AG04450 (cell line): ENCODE measurements at places on chromosomes 4 and X.
A peak's percentile ranks its signal among the peaks of the same experiment; 100 is the strongest.

DNA sequence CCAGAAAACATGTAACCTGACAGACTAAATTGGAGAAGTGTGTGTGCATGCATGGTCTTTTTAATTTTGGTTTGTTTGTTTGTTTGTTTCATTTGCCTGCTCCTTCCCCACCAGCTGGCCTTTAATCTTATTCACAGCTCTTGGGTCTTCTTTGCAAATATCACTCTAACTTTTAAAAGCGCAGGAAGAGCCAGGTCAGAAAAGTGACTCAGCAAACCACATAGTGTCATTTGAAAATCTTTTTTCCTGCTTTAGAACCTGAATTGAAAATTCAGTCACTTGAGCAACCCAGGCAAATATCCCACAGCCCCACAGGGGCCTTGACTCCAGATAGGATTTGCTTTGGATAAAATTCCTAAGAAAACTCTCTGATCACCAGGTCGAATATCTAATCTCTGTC is 4.6 kb downstream of the TMEM255A start:
- DNase-seq, result no peak

DNA sequence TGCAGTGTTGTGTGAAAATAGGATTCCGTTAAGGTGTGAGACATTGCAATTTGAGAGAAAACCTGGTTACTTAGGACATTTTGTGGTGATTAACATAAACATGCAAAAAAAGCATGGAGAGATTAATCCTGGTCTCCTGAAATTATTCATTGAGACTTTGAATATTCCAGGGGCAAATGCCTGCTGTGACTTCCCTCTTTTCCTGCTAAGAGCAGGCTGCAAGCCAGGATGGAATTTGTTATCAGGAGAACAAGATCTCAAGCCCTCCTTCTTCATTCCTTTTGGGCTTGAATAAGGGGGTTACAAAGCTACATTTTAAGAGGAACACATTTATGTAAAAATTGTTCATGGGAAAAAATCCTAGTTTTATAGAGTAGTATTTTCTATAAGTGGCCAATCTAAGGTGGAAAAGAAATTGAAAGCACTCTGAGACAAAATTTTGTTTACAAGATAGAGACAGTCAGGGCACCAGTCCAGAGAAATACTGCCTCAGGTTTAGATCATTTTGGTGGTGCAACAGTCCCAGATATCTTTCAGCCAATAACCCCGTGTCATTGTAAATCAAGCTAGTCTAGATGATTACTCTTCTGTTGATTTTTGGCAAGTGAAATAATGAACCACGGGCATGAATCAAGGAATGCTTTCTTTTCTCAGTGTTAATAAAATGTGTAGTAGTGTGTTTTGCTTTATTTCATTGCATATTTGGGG is 1528.3 kb upstream of the AGA start:
- no peak for DNase-seq

DNA sequence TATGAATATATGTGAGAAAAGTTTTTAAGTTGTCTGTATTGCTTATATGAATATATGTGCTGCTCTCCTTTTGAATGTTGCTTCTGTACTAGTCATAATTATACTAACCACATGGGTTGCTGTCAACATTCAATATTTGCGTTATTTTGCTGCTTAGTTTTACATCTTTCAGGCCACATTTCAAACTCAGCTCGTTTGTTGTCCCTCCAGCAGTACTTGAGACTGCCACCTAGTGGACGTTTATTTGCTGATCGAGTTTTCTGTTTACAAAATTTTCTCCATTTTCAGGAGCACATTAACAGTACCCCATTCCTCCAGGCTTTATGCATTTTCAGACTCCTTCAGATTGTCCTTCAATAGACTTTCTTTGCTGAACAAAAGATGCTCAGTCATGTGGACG is 75.8 kb downstream of the NUDT11 start:
- DNase-seq, result peak; percentile 1

DNA sequence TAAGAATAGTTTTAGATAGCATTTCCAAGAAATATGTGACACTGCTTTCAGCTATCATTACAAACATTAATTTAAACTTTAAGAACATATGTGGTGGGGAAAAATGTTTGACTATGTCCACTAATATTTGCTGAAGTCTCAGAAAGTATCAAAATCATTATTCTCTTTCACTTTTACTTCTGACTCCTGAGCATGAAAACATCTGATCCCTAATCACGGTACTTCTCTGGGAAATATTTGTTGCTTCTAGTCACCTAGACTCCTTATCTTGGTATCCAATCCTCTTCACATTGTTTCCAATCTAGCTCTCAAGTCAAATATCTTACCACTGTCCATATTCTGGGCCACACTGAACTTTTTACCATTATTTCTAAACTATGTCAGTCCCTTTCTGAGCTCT is 10.8 kb downstream of the NUDT6 start:
- DNase-seq, result no peak

DNA sequence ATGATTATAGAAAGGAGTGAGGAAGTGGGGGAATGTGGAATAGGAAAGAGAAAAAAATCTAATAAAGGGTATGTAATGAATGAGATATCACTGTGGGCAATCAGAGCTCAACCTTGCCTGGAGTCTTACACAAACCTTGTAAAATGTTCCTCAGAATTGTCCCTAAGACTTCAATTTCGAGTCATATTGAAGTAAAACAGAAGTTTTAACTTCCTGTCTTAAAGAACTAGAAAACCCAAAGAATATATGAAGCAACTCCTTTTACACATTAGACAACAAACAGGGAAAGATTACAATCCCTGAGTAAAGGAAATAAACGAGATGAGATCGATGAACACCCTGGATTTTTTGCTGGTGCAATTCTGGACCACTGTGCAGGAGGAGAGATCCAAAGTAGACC is 18.0 kb downstream of the CXCL2 start:
- no peak for DNase-seq

- peak; percentile 45 for DNase-seq
Observed at GRCh38 chr4:1870578-1871443, at the start of gene NSD2. NSD2 (plus strand) TSS chr4:1871393; CDS start chr4:1900655, 29,262 bp downstream.
